ENCODE measurements at places on chromosomes 3 and 15. TPM values are rescaled to one million over a fixed set of nuclear protein-coding genes. Genes with fewer than 3 reads are reported as not detected.

Gene PLXND1
- total RNA-seq = 110 TPM

Gene CLRN1
- total RNA-seq = not detected

Gene SLC6A11
- total RNA-seq = not detected

Gene SLC28A1
- 0.43 TPM for total RNA-seq

Gene MUSTN1
- total RNA-seq = not detected

Gene BSN
- 0.29 TPM for total RNA-seq

Gene CHST13
- 0.62 TPM for total RNA-seq

Gene CLDN16
- not detected for total RNA-seq

Gene DAZL
- not detected for total RNA-seq

Gene MRAS
- total RNA-seq = 83.0 TPM

Gene TGFBR2
- 228 TPM for total RNA-seq

Gene TBCCD1
- 31.7 TPM for total RNA-seq

Gene SLCO2A1
- 29.1 TPM for total RNA-seq

Gene NDN
- 76.3 TPM for total RNA-seq

Gene SERPINI1
- total RNA-seq = 35.0 TPM

Gene KBTBD13
- not detected for total RNA-seq

Gene FANCD2OS
- not detected for total RNA-seq

Gene MAGEL2
- 3.2 TPM for total RNA-seq

Gene IMPDH2
- 169 TPM for total RNA-seq

Gene TPRG1
- total RNA-seq = 29.4 TPM
